ENCODE measurements at places on chromosomes 7 and 10. TPM values are rescaled to one million over a fixed set of nuclear protein-coding genes. Genes with fewer than 3 reads are reported as not detected.

Gene MBL2
- total RNA-seq, result not detected

Gene SPAM1
- not detected for total RNA-seq

Gene MAGI2
- total RNA-seq, result 0.64 TPM

Gene TFR2
- total RNA-seq, result 1.5 TPM

Gene GNAI1
- 14.7 TPM for total RNA-seq

Gene PLXNA4
- total RNA-seq, result 0.24 TPM

Gene MRLN
- not detected for total RNA-seq

Gene NCOA4
- 81.9 TPM for total RNA-seq

Gene TMEM196
- total RNA-seq, result not detected

Gene POLR2J2
- 16.6 TPM for total RNA-seq

Gene CLDN3
- total RNA-seq, result 122 TPM

Gene ANKRD22
- total RNA-seq, result 20.6 TPM

Gene KNDC1
- total RNA-seq, result 1.2 TPM

Gene CYP26C1
- 0.39 TPM for total RNA-seq

Gene LLCFC1
- total RNA-seq, result not detected

Gene SHTN1
- 32.3 TPM for total RNA-seq

Gene PRSS37
- total RNA-seq, result not detected

Gene JMJD1C
- total RNA-seq, result 73.1 TPM

Gene MYH16
- 0.97 TPM for total RNA-seq

Gene HDAC9
- 159 TPM for total RNA-seq

Gene PTER
- 30.1 TPM for total RNA-seq

Gene AKR1B15
- 0.73 TPM for total RNA-seq

Gene AKR1C4
- 0.40 TPM for total RNA-seq

Gene AOC1
- total RNA-seq, result 1.8 TPM

Gene H2BK1
- not detected for total RNA-seq

Gene NKX2-3
- not detected for total RNA-seq

Gene MSS51
- 2.9 TPM for total RNA-seq

Gene ENTPD1
- 0.92 TPM for total RNA-seq

Gene MUC12
- 1.3 TPM for total RNA-seq

Gene TMEM139
- total RNA-seq, result 49.3 TPM

Gene INHBA
- total RNA-seq, result 68.9 TPM

Gene CAV1
- 15.9 TPM for total RNA-seq

Gene CALML5
- not detected for total RNA-seq

Gene NRG3
- total RNA-seq, result 35.3 TPM

Gene EXOC4
- total RNA-seq, result 92.0 TPM

Gene HOXA2
- 3.2 TPM for total RNA-seq

Gene CHN2
- total RNA-seq, result 9.7 TPM

Gene CCDC3
- not detected for total RNA-seq

Gene HOXA5
- 8.3 TPM for total RNA-seq

Gene SPDYE9
- total RNA-seq, result not detected

Gene UNCX
- not detected for total RNA-seq

Gene LBX1
- not detected for total RNA-seq

Gene FAM24B
- total RNA-seq, result 6.3 TPM
